ENCODE measurements at places on chromosomes 3 and 15. TPM values are rescaled to one million over a fixed set of nuclear protein-coding genes. Genes with fewer than 3 reads are reported as not detected.

DNA sequence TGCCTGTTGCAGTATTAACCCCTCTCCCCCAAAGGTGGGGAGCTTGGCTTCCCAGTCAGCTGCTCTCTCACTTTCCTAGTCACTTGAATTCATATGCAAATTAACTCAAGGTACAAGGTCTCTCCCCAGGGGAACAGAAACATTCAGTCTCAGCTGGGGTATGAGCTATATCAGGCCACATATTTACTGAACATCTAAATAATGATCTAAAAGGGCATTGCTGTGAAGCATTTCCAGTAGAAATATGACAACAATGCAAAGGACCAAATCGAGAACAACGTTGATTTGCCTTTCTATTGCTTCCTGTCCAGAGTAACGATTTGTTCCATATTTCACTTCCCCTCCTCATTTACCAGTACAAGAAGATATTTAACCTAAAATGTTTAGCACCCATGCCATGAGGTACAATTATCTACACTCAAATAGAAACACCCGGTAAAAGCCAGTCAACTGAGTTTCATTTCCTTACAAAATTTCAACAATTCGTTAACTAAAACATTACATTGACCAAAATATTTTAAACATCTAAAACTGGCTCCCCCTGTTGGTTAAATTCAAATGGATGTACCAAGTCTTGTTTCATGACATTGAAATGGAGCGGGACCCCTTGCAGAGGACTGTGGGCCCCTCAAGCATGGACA is 36.5 kb upstream of the KLHL6 start:
- peak overlapping the region; percentile 58 for H3K27ac ChIP-seq
- peaks cover 20% of the 10 kb centered on the region for H3K4me1 ChIP-seq
- no peaks in the 10 kb centered on the region for H3K36me3 ChIP-seq
- peak overlapping the region; percentile 44 for H3K4me3 ChIP-seq
- DNase-seq, result no peak
- H3K27me3 ChIP-seq, result no peaks in the 10 kb centered on the region

DNA sequence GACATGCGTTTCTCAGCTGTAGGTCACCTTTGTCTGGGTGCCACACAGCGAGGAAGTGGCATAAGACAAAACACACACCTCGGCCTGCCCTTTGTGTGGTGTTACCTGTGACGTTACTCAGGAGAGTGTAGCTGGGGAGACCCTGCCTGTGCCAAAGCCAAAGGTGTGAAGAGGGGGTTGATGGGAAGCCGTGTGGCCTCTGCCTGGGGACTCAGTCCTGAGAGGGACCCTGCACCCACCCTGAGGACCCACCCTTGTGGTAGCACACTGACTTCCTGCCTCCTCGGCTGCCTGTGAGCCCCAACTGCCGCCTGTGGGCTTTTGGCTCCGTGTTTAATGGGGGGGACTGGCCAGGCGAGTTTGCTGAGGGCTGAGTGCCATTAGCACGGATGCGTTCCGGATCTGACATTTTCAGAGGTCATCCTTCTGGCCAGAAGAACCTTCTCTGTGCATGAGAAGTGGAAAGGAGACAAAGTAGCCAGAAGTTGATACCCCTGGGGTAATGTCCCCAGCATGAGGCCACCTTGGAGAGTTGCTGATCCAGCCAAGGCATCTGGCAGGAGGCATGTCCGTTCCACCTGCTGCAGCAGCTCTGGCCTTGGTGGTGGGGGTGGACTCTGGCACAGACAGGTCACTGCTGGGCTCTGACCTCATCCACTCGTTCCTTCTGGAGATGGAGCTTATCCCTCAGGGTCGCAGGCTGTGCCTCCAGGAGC is 51.8 kb upstream of the FURIN start:
- no peaks in the 10 kb centered on the region for H3K27me3 ChIP-seq
- H3K4me3 ChIP-seq, result peak overlapping the region; percentile 15
- DNase-seq, result peak; percentile 45
- H3K4me1 ChIP-seq, result peaks cover 91% of the 10 kb centered on the region
- H3K27ac ChIP-seq, result peak overlapping the region; percentile 86

- DNase-seq, result no peak
- no peaks in the 10 kb centered on the region for H3K4me1 ChIP-seq
These were observed 151.8 kb downstream of the LRRN1 start for GRCh38 chr3:3951071-3951470.

- no peaks in the 10 kb centered on the region for H3K36me3 ChIP-seq
- peaks cover 9% of the 10 kb centered on the region for H3K4me1 ChIP-seq
- H3K27me3 ChIP-seq, result peaks cover 60% of the 10 kb centered on the region
- H3K27ac ChIP-seq, result no peak overlapping the region
- H3K4me3 ChIP-seq, result peak overlapping the region; percentile 37
These were observed 66.3 kb downstream of the ISG20 start for GRCh38 chr15:88704791-88705768.

DNA sequence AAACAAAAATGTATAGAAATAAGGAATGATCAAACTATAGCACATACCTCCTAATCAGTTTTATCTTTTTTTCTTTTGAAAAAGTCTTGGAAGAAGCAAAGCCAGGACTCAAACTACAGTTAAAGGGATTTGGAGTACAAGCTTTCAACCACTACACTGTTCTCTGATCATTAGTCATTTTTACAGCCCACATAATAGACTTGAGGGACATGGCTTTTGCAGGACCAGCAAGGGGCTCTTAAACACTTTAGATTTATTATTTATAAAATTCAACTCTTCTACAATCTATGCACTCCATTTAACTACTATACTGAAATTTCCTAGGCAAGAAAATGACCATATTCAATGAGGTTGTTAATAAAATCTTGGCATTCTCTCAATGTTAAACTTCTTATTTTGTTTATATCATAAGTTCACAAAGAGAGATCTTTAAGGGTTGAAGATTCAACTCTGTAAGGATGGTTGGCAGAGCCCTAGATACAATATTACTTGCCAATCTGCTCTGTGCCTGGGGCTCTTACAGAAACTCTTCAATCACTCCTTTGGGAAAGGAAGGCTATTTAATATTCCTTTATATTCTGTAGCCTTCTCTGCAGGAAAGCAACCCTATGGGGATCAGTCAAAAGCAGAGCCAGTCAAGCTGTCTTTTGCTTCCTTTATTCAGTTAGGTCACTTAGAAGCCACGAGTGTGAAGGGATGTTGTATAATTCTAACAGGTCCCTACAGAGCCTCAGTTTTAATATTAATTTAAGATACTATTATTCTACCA is 557.7 kb upstream of the SGO1 start:
- H3K4me3 ChIP-seq, result no peak overlapping the region
- no peak for DNase-seq
- H3K27me3 ChIP-seq, result no peaks in the 10 kb centered on the region
- no peaks in the 10 kb centered on the region for H3K4me1 ChIP-seq

GRCh38 chr15:85002517-85002916 is 20.9 kb downstream of the PDE8A start:
- H3K4me3 ChIP-seq, result no peak overlapping the region
- no peaks in the 10 kb centered on the region for H3K27me3 ChIP-seq
- H3K4me1 ChIP-seq, result no peaks in the 10 kb centered on the region
- DNase-seq, result no peak

Gene MNS1
- 0.23 TPM for total RNA-seq

Gene RYR3
- total RNA-seq, result not detected

Gene C3orf70
- 0.13 TPM for total RNA-seq

GRCh38 chr15:64857421-64857820 is 15.7 kb downstream of the PLEKHO2 start:
- peaks cover 57% of the 10 kb centered on the region for H3K36me3 ChIP-seq
- H3K27me3 ChIP-seq, result no peaks in the 10 kb centered on the region
- no peak for DNase-seq
- H3K4me1 ChIP-seq, result peaks cover 45% of the 10 kb centered on the region
- H3K27ac ChIP-seq, result peak overlapping the region; percentile 87

Gene C15orf62
- total RNA-seq, result 1.1 TPM

Gene ATRIP
- total RNA-seq, result 20.3 TPM

Gene SNX22
- 0.58 TPM for total RNA-seq

Gene PLSCR2
- not detected for total RNA-seq

DNA sequence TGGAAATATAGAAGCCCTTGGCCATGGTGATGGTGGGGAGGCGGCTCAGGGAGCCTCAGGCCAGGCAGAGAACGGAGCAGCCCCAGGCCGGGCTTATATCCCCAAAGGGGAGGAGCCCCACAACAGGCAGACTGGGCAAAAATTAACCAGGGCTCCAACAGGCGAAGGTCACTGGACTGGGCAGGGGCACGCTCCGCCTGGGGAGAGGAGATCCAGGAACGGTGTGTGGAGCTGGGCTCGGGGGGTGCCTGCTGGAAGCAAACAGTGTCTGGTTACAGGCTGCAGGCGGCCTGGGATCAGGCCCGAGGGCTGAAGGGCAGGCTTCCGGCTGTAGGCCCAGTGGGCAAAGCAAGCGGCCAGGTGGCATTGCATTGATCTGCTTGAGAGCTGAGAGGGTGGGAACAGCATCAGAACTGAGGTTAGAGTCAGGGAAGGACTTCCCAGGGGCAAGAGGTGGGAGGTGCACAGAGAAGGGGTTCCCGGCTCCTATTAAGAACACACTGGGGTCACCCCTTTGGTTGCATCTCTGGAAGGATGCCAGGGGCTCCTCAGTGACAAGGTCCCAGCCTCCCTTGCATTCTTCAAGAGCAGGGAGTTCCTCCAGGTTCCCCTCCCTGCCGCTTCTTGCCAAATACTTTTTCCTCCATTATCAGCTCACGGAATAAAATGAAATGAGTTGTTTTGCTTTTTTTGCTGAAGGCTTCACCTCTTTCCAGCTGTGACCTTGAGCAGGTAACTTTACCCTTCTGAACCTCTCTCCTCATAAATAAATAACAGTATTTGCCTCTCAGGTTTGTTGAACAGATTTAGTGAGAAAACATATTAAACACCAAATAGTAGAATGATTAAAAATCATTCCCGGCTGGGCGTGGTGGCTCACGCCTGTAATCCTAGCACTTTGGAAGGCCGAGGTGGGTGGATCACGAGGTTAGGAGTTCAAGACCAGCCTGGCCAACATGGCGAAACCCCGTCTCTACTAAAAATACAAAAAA is 7.8 kb downstream of the ANPEP start:
- no peaks in the 10 kb centered on the region for H3K36me3 ChIP-seq
- no peaks in the 10 kb centered on the region for H3K4me1 ChIP-seq
- DNase-seq, result no peak

DNA sequence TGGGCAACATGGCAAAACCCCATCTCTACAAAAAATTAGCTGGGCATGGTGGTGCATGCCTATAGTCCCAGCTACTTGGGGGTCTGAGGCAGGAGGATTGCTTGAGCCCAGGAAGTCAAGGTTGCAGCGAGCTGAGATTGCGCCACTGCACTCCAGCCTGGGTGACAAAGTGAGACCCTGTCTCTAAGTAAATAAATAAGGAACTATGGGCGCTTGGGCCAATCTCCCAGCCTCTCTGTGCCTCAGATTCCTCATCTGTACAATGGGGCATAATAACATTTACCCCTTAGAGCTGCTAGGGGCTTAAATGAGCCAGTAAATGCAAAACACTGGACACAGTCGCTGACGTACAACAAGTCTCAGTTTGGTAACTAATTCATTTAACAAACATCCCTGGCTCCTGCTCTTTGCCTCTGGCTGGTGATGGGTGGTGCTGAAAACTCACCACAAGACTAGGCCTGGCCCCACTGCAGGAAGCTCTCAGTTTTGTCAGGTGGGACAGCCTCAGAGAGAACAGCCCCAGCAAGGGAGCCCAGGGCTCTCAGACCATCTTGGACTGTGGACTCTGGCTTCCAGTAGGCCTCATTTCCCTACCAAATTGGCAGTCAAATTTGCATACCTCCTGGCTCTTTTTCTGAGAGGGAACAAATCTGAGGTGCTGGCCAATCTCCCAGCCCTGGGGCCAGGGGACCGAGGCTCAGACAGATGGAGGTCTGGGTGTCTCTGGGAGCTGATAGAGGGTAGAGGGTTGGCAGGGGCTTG is 6.4 kb upstream of the TBC1D2B start:
- H3K4me3 ChIP-seq, result peak overlapping the region; percentile 15
- DNase-seq, result peak; percentile 57
- H3K27me3 ChIP-seq, result no peaks in the 10 kb centered on the region
- no peaks in the 10 kb centered on the region for H3K36me3 ChIP-seq
- H3K27ac ChIP-seq, result peak overlapping the region; percentile 80

DNA sequence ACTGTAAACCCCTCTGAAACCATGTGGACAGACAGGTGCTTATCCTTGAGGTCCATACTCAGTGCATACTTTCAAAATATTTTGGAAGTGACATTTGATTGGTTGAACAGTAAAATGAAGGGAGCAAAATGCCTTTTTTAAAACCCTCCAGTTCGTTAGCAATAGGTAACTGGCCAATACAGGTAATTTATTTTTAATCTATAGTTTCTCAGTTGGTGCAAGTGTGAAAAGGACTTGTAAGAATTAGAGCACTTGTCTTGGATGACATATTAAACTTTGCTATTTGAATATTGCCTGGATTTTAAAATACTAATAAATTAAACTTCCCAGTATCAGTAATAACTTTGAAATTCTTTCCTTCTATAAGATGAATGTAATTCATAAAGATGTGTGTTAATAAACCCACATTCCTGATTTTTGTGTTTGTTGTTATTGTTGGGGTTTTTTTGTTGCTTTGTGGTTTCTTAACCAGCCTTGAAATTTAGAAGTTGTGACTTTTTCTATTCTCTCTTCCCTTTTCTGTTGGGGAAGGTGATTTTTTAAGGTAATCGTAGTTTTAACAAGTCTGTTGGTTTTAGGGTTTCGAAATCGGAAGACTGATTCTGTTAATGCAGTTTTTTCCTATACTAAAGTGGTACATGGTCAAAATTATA is 90.0 kb downstream of the STT3B start:
- H3K4me3 ChIP-seq, result no peak overlapping the region
- peaks cover 71% of the 10 kb centered on the region for H3K36me3 ChIP-seq
- H3K27ac ChIP-seq, result no peak overlapping the region

GRCh38 chr3:75906555-75907112 is 121.3 kb upstream of the ZNF717 start:
- H3K4me3 ChIP-seq, result no peak overlapping the region
- no peaks in the 10 kb centered on the region for H3K4me1 ChIP-seq
- H3K36me3 ChIP-seq, result no peaks in the 10 kb centered on the region
- no peak overlapping the region for H3K27ac ChIP-seq

GRCh38 chr15:74229686-74230085 is 6.4 kb upstream of the CCDC33 start:
- no peak overlapping the region for H3K4me3 ChIP-seq
- H3K4me1 ChIP-seq, result no peaks in the 10 kb centered on the region
- peaks cover 5% of the 10 kb centered on the region for H3K27me3 ChIP-seq
- no peak overlapping the region for H3K27ac ChIP-seq
- no peaks in the 10 kb centered on the region for H3K36me3 ChIP-seq

Data from activated CD8-positive, alpha-beta T cell treated with anti-CD3 and anti-CD28 coated beads, Interleukin-2, amount 10 ng/mL, durations not matched to agents 7 days and 5 days (primary cell).